ENCODE measurements at places on chromosomes 1 and 21. TPM values are rescaled to one million over a fixed set of nuclear protein-coding genes. Genes with fewer than 3 reads are reported as not detected.

EFCAB7 gene
- total RNA-seq, result 5.6 TPM

EXTL1 gene
- total RNA-seq, result not detected

HRNR gene
- not detected for total RNA-seq

GPR37L1 gene
- not detected for total RNA-seq

RPAP2 gene
- total RNA-seq, result 16.4 TPM

RXFP4 gene
- not detected for total RNA-seq

FMO3 gene
- not detected for total RNA-seq

SMCP gene
- not detected for total RNA-seq

SYT11 gene
- total RNA-seq, result 29.9 TPM

SPRR4 gene
- not detected for total RNA-seq

SCNM1 gene
- total RNA-seq, result 20.4 TPM

NPPB gene
- not detected for total RNA-seq

DRAXIN gene
- 0.15 TPM for total RNA-seq

CYP4A11 gene
- total RNA-seq, result not detected

MIXL1 gene
- 0.32 TPM for total RNA-seq

CCDC190 gene
- total RNA-seq, result 4.3 TPM

SLC22A15 gene
- total RNA-seq, result under 0.01 TPM

CCDC27 gene
- total RNA-seq, result not detected

CRP gene
- 0.32 TPM for total RNA-seq

CD5L gene
- total RNA-seq, result not detected

Measured in epithelial cell of umbilical artery (primary cell).